GM04504 (cell line): ENCODE measurements at places on chromosomes 16 and 17.

- DNase-seq: no peak
Measured at GRCh38 chr16:53433509-53433908, 762 bp upstream of the RBL2 start.

- no peak for DNase-seq
Measured at GRCh38 chr16:86597880-86598606, 19.7 kb downstream of the FOXL1 start.

- DNase-seq: no peak
Measured at GRCh38 chr16:81429045-81429521, 15.5 kb upstream of the CMIP start.

DNA sequence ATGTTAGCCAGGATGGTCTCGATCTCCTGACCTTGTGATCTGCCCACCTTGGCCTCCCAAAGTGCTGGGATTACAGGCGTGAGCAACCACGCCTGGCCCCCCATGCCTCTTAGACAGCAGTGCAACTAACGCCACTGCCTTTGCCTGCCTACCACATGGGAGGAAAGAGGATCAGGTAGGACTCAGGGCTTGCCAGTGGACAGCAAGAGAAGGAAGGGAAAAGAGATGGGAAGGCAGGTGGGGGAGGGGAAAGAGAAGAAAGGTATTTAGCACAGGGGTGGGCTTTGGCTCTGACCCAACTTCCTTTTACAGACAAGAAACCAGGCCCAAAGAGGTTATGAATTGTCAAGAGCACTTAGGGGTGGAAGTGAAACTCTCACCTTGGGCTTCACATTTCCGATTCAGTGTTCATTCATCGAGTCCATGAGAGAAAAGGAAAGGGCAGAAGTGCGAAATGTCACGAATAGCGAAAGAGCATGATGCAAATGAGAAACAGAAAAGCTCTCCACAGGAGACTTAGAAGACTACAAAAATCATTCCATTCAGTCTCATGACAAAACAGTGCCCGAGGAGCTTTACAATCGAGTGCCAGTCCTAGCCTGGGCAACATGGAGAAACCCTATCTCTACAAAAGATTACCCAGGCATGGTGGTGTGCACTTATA, 36.4 kb downstream of the CDK5R1 start:
- no peak for DNase-seq

DNA sequence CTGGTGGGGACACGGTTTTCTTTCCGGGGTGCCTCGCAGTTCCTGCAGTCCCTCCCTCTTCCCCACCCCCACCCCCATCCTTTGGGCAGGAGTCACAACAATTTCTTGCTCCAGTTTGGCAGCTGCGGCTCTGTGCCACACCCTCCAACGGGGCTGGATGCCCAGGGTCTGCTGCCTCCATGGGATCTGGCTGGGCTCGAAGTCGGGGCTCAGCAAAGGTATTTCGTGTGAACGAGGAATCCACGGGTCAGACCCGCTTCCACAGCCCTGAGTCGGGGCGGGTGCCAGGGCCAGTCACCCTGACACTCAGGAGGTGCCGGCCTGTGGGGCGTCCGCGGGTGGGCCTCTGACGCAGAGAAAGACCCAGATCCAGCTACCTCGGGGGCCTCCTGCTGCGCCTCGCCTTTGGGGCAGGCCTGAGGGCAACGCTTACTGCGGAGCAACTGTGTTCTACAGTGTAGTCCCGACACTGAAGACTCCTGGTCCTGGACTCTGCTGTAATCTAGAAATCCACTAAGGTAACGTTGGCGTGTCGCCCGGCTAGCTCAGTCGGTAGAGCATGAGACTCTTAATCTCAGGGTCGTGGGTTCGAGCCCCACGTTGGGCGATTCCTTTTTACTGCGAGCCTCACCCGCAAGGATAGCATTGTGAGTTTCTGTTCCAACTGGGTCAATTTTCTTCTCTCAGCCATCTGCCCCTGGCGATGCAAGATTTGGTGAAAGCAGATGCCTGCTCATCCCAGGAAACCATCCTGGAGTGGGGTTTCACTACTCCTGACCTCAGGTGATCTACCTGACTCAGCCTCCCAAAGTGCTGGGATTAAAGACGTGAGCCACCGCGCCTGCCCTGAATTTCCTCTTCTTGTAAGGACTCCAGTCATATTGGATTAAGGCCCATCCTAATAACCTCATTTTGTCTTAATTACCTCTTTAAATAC, 12.6 kb upstream of the OR1F1 start:
- no peak for DNase-seq

GRCh38 chr17:3890082-3890877, 2.6 kb downstream of the CAMKK1 start:
- DNase-seq: peak; percentile 90

- peak; percentile 17 for DNase-seq
Measured at GRCh38 chr16:77499373-77500285, 64.8 kb upstream of the ADAMTS18 start.

GRCh38 chr16:26475596-26475995, 591.1 kb upstream of the C16orf82 start:
- no peak for DNase-seq

- DNase-seq: no peak
Measured at GRCh38 chr16:85103114-85104079, 8.9 kb downstream of the CIBAR2 start.

DNA sequence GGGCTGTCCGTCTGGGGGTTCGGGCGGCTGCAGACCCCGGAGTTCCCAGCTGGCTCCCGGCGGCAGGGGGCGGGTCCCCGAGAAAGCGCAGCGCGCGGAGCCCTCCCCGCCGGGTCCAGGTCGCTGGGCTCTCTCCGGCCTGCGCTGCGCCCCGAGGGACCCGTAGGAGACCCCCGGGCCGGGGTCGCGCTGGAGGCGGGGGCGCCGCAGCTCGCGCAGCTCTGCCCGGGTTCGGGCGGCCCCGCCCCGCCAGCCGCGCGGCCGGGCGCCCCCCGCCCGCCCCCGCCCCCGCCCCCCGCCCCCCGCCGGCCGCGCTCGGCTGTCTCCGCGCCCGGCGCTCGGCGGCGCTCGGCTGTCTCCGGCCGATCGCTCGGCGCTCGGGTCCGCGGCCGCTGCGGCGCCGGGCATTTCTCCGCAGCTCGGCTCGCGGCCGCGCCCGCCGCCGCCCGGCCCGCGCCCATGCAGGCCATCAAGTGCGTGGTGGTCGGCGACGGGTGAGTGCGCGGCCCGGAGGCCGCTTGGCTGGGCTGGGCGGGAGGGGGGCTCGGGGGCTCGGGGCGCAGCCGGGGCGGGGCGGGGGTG, at the start of gene RAC3:
Gene RAC3 (plus strand): TSS at position 376 of the 582 bp plus-strand sequence. CDS start 84 bp downstream, at position 460.
- DNase-seq: no peak

DNA sequence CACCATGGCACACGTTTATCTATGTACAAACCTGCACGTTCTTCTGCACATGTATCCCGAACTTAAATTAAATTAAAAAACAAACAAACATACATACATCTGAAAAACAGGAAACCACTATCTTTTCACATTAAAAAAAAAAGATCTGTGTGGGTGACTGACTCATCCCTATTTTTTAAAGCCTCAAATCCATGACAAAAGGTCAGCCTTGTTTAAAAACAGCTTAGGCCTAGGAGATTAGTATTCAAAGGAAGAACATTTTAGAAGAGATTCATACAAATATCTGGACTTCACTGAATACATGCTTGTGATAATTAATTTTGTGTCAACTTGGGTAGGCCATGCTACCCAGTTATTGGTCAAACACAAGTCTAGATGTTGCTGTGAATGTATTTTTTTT, 4.7 kb upstream of the PRKAR1A start:
- no peak for DNase-seq

GRCh38 chr16:26196802-26197201, 505.0 kb downstream of the HS3ST4 start:
- DNase-seq: no peak

DNA sequence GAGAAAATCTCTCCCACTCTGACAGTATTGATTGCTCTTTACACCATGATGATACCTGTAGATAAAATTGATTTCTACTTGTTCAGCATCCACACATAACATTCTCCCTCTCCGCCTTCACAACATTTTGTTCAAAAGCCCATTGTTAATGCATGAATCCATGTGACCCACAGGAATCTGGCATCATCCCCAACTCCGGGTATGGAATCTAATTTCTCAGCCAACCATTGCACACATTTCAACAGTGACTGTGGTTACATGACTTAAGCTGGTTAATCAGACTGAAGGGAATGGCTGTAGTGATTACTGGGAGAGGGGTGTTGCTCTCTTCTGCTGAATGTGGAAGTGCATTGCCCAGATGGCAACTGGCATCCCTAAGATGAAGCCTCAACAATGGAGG, 161.4 kb upstream of the C16orf82 start:
- DNase-seq: no peak

DNA sequence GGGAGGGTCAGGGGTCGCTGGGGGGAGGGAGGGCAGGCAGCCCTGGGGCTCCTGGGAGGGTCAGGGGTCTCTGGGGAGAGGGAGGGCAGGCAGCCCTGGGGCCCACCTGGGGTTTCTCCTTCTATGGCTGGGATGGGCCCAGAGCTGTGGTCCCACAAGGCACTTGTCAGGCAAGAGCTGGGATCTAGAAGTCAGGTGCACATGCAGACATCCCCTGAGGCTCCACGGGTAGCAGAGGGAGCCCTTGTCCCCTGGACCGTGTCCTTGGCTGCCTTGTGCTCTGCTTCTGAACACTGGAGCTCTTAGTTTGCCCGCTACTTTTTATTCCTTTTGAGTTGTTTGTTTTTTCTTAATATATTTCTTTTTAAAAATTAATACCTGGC, 1.8 kb downstream of the TUBB3 start:
- DNase-seq: no peak

DNA sequence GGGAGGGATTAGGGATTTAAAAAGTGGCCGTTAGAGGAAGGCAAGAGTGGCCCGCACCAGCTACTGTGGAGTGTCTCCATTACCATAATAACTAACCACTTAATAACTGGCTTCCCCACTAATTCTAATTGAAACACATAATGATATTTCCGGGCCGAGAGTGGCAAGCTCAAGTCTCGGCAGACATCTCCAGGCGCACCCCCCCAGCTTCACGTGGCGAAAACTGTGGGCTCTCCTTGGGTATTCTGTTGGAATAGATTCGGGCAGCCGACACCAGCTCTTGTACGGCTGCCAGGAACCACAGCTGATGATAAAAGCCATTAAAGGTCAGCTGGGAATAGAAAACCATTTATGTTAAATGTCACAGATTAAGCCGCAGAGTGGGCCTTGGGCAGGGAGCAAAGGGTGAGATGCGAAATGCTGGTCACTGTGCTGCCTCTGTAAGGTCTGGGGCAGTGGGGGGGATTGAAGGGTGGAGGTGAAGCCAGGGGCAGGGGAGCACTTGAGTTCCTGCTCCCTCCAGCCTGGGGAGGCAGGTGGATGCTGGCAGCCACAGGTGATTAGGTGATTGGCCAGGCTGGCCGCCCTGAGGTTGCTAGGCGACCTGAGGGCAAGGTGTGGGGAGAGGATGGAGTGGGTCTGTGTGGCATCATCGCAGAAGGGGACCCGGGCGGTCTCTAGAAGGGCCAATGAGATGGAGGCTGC, 115.6 kb upstream of the SDK2 start:
- no peak for DNase-seq

DNA sequence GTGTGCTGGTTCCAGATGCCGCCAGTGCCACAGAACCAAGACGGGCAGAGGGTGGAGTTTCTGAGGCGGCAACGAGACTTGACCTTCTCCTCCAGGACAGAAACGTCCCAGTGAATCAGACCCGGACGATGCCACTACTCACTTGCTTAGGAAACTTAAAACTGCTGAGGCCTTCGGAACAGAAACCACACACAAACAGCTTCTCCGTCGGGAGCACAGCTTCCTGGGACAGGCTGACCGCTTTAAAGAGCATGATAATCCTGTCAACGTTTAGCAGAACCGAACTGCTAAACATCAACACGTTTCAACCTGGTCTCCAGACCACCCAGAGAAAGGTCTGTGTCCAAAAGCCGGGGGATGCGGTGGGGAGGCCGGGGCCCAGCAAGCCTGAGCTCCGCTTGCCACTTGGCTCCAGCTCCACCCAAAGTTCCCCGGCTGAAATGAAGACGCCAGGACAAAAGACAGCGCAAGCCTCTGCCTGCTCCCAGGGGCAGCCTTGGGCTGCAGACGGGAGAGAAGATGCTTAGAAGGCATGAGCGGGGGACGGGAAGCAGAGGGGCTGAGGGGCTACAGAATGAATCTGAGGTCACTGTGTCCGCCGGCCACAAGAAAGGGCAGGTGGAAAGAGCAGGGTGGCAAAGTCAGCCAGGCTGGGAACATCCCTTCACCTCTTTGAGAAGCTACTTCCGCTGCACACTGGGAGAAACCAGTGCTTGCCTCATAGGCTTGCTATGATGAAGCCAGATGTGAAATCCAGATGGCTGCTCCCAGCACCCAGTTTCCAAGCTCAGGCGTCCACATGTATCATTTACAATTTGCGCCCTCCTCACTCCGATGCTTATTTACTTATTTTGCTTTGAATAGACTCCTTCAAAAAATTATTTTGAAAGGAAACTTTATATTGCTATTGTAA, 69.0 kb downstream of the MRM3 start:
- DNase-seq: peak; percentile 69

- DNase-seq: no peak
Measured at GRCh38 chr17:58049533-58049932, 33.7 kb upstream of the DYNLL2 start.

DNA sequence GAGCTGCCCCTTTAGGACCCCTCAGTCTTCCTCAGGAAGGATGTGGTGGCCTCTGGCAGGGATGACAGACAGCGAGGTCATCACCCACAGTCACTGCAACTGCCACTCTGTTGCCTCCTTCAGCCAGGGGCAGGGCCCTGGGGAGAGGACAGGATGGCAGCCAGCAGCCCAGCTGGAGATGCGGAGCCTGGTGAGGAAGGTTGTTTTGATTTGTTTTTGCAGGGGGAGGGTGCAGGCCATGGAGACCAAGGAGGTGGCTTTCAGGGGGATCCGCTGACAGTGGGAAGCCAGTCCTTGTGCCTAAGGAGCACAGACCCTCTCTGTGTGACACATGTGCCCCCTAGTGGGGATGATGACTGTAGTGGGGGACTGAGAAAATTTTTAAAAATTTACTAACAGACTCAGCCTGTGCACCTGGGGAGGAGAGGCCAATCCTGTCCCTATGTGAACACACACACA, 7.4 kb downstream of the PRCD start:
- no peak for DNase-seq

DNA sequence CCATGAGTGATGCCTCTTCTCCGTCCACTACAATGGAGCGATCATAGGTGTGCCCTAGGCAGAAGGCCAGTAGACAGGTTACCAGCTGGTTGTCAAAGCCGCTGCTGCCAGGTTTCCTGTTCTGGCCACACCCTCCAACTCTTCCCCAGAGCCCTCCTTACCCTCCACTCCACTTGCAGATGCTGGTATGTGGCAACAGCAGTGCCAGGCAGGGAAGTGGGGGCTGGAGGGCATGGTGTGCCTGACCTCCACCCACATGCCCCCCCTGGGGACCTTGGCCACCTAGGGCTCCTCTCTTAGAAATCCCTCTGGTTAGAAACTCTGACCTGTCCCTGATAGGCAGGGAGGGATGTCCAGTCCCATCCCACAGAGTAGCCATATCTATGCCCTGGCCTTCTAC, 1.5 kb downstream of the RRAD start:
- no peak for DNase-seq
